ENCODE measurements at places on chromosomes 4 and X. TPM values are rescaled to one million over a fixed set of nuclear protein-coding genes. Genes with fewer than 3 reads are reported as not detected.
A peak's percentile ranks its signal among the peaks of the same experiment; 100 is the strongest.

GRCh38 chrX:119643696-119644095 is 37.5 kb upstream of the NKRF start:
- DNase-seq: no peak

DNA sequence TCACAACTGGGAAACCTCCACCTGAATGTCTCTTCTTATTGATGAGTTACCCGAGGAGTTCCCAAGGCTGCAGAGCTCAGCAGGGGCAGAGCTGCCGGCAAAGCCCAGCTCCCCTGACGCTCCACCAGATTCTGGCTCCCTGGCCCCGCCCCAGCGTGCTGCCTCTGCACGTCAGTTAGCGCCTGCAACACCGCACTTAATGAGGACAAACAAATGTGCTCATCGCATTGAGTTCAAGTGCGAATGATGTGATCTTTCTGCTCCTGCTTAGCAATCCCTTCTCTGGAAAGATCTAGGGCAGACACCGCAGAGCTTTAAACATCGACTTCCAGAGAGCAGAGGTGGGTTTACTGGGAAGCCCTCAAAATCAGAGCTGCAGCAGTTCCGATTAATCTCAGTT is 55.5 kb upstream of the FBXW7 start:
- DNase-seq: peak; percentile 81

DNA sequence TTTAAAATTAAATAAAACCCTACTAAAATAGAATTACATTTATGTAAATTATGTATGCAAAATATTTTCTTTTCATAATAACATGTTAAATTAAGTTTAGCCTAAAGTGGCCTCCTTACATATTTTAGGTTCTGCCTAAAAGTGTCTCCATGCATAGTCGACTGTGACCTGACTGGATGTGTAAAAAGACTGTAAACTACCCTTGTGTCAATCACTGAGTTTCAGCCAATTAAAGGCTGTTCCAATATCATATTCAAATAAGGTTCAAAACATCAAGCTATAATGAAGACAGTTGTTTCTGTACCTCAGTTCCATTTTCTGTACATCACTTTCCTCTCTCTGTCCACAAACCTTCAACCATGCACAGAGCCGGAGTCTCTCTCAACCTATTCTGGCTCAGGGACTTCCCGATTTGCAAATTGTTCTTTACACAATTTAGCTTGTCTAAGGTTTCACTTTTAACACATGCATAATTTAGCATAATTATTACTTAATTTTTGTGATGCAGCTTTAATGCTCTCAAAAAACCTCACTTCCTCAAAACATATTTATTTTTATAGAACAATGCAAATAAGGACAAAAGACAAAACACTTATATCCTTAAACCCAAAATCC is 60.1 kb downstream of the SH3RF1 start:
- DNase-seq: no peak

Gene DCHS2
- total RNA-seq: not detected

Gene MAGEC1
- total RNA-seq: not detected

DNA sequence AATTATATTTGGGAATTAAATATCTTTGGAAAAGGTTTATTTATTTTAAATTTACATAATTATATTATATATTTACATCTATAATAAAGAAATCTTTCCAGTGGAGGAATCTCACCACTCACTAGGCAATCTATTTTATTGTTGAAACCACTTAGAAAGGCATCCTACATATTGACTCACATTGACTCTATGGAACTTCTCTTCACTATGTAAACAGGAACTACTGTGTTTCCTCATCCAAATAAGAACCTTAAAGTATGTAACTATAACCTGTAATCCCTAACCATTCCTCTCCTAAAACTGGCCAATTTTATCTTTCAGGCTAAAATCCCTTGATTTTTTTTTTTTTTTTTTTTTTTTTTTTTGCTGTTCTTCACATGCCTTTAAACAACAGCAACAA is 268.7 kb downstream of the MAPK10 start:
- no peak for DNase-seq

Gene CT45A3
- not detected for total RNA-seq

DNA sequence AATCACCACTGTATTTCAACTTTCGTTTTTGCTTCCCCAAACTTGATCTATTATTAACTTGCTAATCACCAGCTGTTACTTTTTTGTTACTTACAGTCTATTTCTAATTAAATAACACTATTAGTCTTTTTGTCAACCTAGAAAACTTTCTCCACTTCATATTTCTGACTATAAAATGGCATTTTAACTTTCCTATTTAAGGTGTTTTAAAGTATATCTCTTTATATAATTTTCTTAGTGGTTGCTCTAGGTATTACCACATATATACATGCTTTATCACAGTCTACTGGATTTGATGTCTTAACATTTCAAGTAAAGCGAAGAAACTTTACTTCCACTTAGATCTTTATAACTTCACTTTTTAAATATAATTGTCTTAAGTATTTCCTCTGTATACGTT is 421.2 kb downstream of the DCAF12L2 start:
- DNase-seq: no peak

- no peak for DNase-seq
Measured at GRCh38 chr4:153472122-153473037, 6.2 kb downstream of the TMEM131L start.

Gene DOK7
- 33.5 TPM for total RNA-seq

Gene TRIM75
- total RNA-seq: not detected

DNA sequence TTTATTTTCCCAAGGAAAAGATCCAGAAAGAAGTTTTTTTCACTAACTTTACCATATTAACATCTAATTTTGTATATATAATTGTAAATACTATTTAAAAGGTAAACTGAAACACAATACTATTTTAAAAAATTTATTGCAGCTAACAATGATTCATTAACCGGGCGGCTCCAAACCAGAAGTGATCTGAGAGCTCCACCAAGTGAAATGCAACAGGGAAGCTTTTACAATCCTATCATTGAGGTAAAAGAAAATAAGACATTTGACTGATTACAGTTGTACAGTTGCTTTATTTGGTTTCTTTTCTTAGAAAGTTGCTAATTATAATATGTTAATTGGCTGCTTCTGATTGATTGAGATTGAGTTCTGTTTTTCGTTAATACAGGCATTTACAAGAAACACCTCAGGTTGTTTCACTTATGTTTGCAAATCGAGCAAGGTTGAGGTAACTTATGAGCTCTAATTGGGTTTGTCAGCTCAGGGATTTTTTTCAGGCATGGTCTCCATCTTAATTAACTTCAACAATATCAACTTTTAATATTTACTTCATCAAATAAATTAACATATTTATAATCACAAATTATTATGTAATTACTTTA is 220.2 kb upstream of the UGT8 start:
- no peak for DNase-seq

- DNase-seq: no peak
Measured at GRCh38 chr4:60327651-60328050, 872.5 kb upstream of the ADGRL3 start.

DNA sequence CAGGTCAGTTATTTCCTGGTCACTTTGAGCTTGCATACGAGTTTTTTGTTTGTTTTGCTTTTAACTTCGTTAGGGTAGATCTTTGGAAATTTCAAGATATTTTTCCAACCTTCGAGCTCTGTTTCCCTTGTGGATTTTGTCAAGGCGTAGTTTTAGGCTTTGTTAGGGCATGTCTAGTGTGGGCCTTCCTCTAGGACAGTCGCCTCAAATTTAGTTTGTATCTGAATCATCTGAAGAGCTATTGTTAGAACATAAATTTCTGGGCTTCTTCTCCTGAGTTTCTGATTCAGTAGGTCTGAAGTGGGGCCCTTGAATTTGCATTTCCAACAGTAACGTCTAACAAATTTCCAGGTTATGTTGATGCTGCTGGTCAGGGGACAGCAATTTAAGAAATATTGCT is 48.8 kb upstream of the RBM47 start:
- DNase-seq: no peak

GRCh38 chrX:13932416-13932815 is 97.3 kb downstream of the GEMIN8 start:
- no peak for DNase-seq

DNA sequence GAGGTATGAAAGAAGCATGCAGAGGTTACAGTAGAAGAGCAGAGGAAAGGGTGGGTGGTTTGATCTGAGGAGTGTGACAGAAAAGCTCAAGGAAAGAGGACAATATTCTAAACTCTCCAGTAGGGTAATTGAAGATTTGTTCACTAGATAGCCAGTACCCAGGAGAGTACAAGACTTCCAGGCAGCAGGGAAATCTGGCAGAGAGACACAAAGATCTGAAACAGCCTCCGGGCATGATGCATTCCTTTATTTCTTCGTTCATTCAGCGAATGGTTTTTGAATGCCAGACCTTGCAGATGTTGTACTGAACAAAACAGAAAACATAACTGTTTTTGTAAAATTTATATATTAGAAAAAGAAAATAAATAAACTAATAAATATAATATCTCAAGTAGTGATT is 766.6 kb downstream of the FAT4 start:
- DNase-seq: no peak

DNA sequence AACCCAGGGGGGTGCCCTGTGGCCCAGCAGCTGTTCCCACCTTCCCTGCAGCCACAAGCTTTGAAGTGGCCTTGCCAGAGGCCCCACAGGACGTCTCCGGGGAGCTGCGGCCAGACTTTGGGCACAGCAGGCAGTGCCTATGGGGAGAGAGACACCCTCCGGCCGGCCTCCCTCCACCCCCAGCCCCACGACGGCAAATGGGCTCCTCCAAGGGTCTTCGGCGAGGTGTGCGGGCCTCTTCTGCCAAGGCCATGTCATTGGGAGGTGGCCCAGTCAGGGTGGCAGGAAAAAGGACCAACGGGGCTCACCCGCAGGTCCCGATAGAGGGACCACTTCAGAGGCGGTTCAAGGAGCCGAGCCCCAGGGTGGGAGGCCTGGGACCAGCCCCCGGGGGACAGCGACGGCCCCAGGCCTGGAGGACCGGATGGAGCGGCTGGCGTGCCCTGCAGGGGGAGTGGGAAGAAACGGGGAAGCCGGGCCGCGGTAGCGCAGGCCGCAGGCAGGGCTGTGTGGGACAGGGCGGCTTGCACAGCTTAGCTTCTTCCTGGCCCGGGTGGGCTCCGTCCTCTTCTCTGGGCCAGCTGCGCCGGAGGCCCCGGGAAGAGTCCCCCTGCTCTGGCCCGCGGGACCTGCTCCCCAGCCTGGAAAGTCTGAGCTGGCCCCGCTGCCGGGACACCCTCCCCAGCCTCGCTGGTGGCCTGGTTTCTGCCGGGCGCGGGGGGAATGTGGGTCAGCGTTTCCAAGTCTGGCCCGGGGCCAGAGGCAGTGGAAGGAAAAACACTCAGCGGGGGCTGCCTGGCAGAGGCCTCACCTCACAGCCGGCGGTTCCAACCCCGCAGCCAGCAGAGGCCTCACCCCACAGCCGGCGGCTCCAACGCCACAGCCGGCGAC is 21.9 kb upstream of the SPON2 start:
- DNase-seq: peak; percentile 86

- no peak for DNase-seq
Measured at GRCh38 chr4:8554555-8555100, 25.6 kb upstream of the GPR78 start.

- DNase-seq: no peak
Measured at GRCh38 chrX:126137899-126138298, 28.2 kb downstream of the DCAF12L2 start.

DNA sequence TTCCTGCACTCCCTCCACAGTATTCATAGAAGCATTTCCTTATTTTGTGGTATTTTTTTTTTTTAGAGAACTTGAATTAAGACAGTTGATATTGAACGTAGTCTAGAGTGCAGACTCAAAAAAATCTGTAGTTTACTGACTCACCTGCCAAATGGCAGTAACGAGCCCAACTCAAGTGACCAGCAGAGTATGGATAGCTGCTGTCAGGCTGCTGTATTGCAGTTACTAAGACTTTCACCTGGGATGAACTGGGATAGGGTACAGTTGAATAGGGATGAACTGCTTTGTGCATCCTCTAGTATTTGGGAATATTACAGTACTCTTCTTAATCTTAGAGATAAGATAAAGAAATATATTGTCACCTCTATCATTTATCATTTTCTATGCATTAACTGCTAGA is 7.0 kb upstream of the SLC7A11 start:
- DNase-seq: no peak

GRCh38 chr4:129337228-129337620 is 241.3 kb downstream of the C4orf33 start:
- DNase-seq: no peak

Gene HELT
- not detected for total RNA-seq
